ENCODE measurements at places on chromosomes 3 and 15. TPM values are rescaled to one million over a fixed set of nuclear protein-coding genes. Genes with fewer than 3 reads are reported as not detected.
A peak's percentile ranks its signal among the peaks of the same experiment; 100 is the strongest.

JMJD7 gene
- total RNA-seq = 14.8 TPM

AMIGO3 gene
- 0.89 TPM for total RNA-seq

- no peak overlapping the region for H3K4me3 ChIP-seq
- H3K27me3 ChIP-seq = no peaks in the 10 kb centered on the region
- H3K27ac ChIP-seq = no peak overlapping the region
- no peak for DNase-seq
- no peaks in the 10 kb centered on the region for H3K36me3 ChIP-seq
Observed at GRCh38 chr15:40906991-40907802, 12.9 kb downstream of the VPS18 start.

- peak overlapping the region; percentile 43 for H3K27ac ChIP-seq
- DNase-seq = no peak
- H3K36me3 ChIP-seq = no peaks in the 10 kb centered on the region
Observed at GRCh38 chr3:49177073-49177472, 5.7 kb downstream of the KLHDC8B start.

GRCh38 chr3:183634707-183635106 is 716 bp upstream of the KLHL24 start:
- no peak overlapping the region for H3K27ac ChIP-seq
- H3K36me3 ChIP-seq = no peaks in the 10 kb centered on the region
- no peaks in the 10 kb centered on the region for H3K27me3 ChIP-seq
- H3K4me3 ChIP-seq = peak overlapping the region; percentile 99
- H3K4me1 ChIP-seq = peaks cover 22% of the 10 kb centered on the region
- no peak for DNase-seq

DNA sequence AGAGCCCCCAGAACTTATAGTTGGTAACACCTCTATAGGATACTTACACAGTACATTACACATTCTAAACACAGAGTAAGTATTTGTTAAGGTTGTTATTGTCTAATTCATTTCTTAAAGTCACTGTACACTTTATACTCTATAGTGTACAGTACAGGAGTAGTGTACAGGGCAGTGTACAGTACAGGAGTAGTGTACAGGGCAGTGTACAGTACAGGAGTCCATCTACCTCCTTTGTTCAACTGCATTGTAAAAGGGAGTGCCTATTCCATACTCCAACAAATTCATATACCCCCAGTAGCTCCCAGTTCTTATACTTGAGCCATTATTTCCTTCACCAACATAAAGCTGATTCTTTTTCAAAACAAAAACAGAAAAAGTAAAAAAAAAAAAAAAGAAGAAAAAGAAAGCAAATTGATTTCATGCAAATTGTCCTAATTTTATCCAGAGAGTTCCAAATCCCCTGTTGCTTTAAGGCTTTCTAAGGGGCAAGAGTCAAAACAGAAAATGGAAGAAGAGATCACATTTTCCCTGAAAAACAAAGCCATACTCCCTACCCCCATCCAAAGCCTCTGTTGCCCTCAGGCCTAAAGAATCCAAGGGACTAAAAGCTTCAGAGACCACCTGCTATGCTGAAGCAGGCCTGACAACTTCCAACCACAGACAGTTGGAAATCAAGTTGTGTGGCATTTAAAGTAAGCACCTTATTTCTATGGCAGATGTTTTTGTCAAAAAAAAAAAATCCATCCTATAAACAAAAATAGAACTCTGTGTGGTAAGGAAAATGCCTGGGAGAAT is 125.6 kb downstream of the PLCH1 start:
- peaks cover 24% of the 10 kb centered on the region for H3K4me1 ChIP-seq
- no peak overlapping the region for H3K27ac ChIP-seq
- no peak for DNase-seq
- no peaks in the 10 kb centered on the region for H3K27me3 ChIP-seq

DNA sequence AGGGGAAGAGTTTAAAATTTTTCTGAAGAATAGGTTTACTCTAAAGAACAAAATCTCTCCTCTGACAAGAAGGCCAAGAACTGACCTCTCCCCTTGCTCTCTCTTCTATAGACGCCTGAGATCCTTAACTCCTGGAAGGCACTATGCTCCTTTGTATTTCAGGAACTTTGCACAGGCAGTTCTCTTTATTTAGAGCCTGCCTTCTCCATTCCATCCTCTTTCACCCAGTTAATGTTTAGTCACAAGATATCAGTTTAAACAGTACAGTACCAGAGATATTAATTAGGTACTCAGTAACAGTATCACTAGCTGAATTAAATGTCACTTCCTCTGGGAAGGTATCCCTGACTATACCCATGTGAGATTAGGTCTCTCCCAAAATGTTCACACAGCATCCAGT is 33.5 kb downstream of the HERC1 start:
- H3K4me1 ChIP-seq = peaks cover 23% of the 10 kb centered on the region
- H3K4me3 ChIP-seq = no peak overlapping the region
- H3K27me3 ChIP-seq = no peaks in the 10 kb centered on the region
- H3K27ac ChIP-seq = peak overlapping the region; percentile 48
- DNase-seq = no peak

DNA sequence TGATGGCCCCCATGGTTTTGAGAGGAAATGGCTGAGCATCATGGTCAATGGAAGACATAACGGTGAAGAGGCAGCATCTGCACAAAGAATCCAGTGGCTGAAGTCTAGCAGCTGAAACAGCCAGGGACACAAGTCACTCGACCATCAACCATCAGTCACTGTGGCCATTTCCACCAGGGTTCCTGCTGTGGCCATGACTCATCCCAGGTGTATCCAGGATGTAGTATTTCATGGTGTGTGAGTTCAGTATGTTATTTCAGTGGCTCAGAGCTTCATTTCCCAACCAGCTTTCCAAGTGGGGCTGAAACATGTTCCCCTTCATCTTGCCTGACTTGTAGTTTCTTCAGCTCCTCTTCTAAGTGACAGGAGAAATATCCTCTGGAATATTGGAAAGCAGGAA is 47.8 kb upstream of the WNT5A start:
- H3K36me3 ChIP-seq = no peaks in the 10 kb centered on the region
- H3K4me1 ChIP-seq = peaks cover 43% of the 10 kb centered on the region
- DNase-seq = no peak
- H3K27ac ChIP-seq = no peak overlapping the region
- H3K4me3 ChIP-seq = no peak overlapping the region
- H3K27me3 ChIP-seq = peaks cover 4% of the 10 kb centered on the region

GRCh38 chr3:107977221-107978130 is 113.4 kb downstream of the CD47 start:
- H3K4me3 ChIP-seq = no peak overlapping the region
- no peaks in the 10 kb centered on the region for H3K27me3 ChIP-seq
- H3K36me3 ChIP-seq = no peaks in the 10 kb centered on the region
- peaks cover 24% of the 10 kb centered on the region for H3K4me1 ChIP-seq
- no peak overlapping the region for H3K27ac ChIP-seq

DNA sequence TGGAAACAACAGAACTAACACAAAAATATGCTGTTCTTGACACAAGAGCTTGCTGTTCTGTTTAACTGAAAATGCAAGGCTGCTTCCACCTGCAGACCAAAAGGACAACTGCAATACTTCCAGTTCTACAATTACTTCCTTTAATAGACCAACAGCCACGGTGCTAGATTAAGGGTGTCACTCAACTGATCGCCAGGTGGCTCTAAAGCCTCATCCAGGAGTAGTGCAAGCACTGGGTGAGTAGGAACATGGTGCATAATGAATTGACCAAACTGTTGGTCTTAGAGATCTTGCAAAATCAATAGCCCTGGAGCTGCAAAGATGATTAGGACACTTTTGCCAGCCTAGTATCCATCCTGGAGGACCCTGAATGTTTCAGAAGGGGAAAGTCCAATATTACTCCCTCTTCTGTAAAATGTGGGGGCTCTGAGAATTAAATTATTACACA is 3.6 kb upstream of the CLDN16 start:
- no peak overlapping the region for H3K4me3 ChIP-seq
- H3K27me3 ChIP-seq = no peaks in the 10 kb centered on the region
- no peaks in the 10 kb centered on the region for H3K4me1 ChIP-seq
- no peaks in the 10 kb centered on the region for H3K36me3 ChIP-seq
